ENCODE measurements at places on chromosomes 11 and 22.

DNA sequence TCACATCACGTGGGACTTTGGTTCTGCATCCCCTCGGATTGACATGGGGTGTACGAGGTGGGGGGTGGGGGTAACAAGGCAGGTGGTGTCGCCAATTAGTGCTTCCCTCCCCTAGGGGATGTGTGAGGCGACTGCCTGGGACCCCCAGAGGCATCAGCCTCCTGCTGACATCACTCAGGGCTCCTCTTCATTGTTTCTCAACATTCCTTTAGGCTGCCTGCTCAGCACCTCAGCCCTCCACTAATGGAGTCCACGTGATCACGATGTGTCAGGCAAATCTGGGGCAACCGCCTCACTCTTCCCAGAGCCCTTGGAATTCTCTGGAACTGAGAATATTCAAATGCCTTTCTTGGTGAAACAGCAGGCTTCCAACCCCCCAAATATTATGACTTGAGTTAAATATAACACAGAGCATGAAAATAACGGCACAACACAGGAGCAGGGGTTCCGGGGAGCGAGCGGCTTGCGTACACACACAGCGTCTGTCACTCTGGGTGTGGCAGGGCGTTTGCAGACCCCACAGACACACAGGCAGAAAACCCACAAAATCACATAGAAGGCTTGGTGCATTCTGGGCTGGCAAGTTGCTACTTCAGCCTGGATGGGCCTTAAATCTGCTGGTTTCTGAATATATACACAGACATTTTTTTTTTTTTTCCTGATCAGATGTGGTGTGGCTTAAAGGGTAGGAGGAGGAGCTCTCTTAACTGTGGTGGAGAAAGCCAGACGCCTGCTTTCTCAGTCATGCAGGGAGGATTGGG is 170.1 kb upstream of the CADM1 start:
- no peak for DNase-seq

GRCh38 chr11:14350215-14350614 is 8.8 kb downstream of the RRAS2 start:
- DNase-seq: no peak

DNA sequence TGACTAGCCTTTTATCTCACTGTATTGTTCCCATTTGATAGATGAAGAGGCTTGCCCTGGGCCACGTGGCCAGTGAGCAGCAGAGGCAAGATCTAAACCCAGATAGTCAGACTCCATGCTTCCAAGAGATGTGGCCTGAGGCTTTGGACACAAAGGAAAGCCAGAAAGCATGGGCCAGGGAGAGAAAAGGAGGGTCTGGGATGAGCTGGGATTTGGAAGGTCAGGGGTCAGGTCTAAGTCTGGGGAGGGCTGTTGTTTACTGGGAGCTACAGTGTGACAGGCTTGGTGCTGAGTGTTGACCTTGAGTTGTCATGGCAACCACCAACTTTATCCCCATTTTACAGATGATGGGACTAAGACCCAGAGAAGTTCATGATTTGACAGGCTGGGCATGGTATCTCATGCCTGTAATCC is 2.1 kb downstream of the SLC35E4 start:
- no peak for DNase-seq

GRCh38 chr22:26547426-26547825 is 35.2 kb upstream of the TFIP11 start:
- no peak for DNase-seq

- no peak for DNase-seq
Observed at GRCh38 chr11:102620818-102621561, 4.1 kb downstream of the MMP20 start.

GRCh38 chr11:33952805-33953204 is 60.9 kb upstream of the LMO2 start:
- DNase-seq: no peak

DNA sequence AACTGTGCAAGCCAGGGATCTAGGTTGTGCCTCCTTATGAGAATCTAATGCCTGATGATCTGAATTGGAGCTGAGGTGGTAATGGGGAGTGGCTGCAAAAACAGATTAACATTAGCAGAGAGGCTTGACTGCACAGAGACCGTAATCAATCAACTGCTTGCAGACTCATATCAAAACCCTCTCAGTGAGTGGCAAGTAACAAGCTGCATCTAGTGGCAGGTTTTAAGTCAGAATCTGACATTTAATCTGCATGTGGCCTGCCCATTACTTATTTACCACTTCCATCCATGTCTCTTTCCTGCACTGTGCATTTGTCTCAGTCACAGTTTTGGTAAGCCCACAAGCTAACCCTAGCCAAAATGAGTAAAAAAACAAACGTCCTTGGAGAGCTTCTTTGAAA is 11.2 kb downstream of the C11orf58 start:
- DNase-seq: no peak

GRCh38 chr11:113247221-113247620 is 67.2 kb upstream of the TTC12 start:
- DNase-seq: no peak

- DNase-seq: no peak
Observed at GRCh38 chr11:46402957-46403902, 11.7 kb upstream of the CHRM4 start.

DNA sequence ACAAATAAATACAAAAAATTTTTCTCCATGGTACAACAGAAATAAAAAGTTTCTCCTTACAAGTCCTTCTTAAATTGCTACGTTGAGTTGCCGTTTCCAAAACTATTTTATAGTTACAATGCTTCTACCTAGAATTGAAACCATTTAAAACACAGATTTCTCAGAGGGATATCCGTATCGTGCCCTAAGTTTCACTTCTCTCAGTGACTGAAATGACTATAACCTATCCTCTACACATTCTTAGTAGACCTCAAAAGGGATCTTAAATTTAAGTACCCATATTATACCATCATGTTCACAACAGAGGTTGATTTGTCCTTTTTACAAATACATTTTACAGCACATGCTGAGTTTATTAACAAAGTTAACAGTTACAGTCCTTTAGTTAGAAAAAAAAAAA is 44.1 kb downstream of the USP28 start:
- no peak for DNase-seq

- no peak for DNase-seq
Observed at GRCh38 chr11:69299023-69299461, 5.1 kb downstream of the MYEOV start.

DNA sequence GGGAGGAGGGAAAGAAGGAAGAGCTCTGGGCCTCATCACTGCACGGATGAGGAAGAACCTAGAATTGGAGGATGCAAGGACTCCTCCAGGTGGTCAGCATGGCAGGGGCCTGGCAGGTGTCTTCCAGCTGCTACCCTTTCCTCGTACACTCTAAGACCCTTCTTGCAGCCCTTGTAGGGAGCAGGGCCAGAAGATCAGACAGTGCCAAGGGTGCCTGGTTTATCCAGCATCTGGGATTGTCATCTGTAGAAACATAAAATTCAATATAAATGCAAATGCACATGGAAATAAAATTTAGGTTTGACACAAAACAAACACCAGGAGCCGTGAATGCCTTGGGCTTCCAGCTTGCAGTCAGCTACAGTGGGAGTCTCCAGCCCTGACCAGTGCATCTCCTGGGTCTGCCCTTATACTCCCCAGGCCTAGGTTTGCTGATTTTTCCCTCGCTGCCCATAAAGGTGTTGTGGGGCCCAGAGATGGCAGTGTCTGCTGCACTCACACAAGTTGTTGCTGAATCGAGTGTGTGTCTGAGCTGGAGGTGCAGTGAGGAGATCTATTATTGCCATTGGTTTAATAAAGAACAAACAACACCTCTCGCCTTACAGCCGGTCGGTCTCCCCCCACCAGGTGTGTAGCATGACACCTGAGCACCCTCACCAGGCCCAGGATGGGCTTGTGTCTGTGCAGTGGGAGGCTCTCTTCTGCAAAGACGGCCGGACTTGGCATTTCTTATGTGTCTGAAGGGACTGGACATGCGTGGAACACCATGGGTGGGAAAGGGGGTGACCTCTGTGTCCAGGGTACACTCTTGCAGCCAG is 87.1 kb downstream of the BCR start:
- no peak for DNase-seq

GRCh38 chr11:95565724-95566141 is 223.8 kb downstream of the FAM76B start:
- DNase-seq: no peak

- no peak for DNase-seq
Observed at GRCh38 chr11:82978422-82979099, 77.0 kb downstream of the DDIAS start.

DNA sequence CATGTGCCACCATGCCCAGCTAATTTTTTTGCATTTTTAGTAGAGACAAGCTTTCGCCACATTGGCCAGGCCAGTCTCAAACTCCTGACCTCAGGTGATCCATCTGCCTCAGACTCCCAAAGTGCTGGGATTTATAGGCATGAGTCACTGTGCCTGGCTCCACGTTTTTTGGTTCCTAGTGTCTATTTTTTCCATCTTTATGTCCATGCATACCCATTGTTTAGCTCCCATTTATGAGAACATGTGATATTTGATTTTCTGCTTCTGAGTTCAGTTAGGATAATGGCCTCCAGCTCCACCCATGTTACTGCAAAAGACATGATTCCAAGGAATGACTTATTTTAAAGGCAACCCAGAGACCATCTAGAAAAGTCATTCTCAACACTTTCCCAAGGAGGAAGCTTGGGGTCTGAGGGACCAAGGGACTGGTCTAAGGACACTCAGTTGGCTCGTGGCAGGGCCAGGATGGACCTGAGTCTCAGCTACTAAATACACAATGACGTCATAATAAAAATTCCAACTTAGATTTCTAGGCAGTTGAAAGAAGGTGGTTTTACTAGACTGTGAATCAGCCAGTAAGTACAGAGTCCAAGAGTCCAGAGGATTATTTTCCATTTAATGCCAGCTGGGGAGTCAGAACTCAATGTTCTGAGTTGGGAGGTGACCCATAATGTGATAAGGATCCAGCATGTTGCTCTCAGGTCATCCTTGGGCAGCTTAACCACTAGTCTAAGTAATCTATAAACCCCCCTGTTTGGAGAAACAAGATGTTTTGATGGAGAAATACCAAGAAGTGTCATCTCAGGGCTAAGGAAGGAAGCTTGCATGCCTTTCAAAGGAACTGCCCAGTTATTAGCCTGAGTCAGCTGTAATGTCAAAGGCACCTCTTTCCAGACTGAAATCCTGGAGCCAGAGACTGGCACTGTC is 39.4 kb downstream of the ABTB2 start:
- no peak for DNase-seq

- no peak for DNase-seq
Observed at GRCh38 chr11:1227551-1228100, 4.8 kb downstream of the MUC5B start.

GRCh38 chr11:45446998-45447397 is 160.9 kb upstream of the SYT13 start:
- DNase-seq: no peak

DNA sequence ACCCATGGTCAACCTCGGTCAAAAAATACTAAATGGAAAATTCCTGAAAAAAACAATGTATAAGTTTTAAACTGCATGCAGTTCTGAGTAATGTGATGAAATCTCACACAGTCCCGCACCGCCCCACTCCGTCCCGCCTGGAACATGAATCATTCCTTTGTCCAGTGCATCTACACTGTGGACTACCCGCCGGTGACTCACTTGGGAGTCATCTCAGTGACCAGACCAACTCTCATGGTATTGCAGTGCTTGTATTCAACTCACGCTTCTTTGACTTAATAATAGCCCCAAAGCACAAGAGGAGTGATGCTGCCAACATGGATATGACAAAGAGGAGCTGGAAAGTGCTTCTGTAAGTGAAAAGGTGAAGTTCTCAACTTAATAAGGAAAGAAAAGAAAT is 48.8 kb downstream of the ARHGAP32 start:
- no peak for DNase-seq

DNA sequence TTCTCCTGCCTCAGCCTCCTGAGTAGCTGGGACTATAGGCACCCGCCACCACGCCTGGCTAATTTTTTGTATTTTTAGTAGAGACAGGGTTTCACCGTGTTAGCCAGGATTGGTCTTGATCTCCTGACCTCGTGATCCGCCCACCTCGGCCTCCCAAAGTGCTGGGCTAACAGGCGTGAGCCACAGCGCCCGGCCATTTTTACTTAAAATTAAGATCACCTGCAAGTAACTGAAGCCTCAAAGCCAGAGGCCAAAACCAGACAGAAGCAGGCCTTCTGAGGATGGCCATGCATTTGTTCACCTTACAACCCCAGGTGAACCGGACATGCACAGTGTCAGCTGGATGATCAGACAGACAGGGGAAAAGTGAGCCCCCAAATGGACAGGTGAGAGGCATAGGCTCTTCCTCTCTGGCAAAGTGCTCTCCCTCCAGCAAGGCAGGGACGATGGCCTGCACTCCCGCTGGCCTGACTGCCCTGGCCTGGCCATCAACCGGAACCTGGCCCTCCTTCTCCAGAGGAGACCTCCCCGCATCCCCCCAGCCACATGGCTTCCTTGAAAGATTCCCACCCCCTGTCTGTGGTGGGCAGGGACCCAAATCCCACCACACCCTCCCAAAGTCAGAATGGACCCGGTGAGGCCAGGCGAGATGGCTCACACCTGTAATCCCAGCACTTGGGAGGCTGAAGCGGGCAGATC is 25.9 kb downstream of the APOBEC3H start:
- no peak for DNase-seq

GRCh38 chr22:27679693-27680488 is 121.7 kb downstream of the MN1 start:
- no peak for DNase-seq

Data from NCI-H1048 (cell line).